ENCODE measurements at places on chromosomes 1 and 21.

- no peak for DNase-seq
Observed at GRCh38 chr1:223102797-223103533, 40.1 kb downstream of the TLR5 start.

DNA sequence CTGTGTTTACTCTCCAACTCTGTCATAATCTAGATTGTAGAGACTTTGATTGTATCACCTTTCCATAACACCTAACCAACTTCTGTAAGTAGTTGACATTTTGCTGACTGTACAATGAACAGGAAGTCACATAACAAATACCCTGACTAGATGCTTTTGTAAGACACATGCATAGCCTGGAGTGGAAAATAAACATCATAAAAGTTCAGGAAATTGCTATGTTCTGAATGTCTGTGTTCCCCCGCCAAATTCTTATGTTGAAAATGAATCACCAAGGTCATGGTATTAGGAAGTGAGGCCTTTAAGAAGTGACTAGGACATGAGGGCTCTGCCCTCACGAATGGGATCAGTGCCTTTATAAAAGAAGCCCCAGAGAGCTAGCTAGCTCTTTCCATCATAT is 40.4 kb upstream of the ZSWIM5 start:
- DNase-seq, result peak; percentile 41

- peak; percentile 24 for DNase-seq
Observed at GRCh38 chr1:157496121-157496526, 56.2 kb downstream of the FCRL5 start.

- DNase-seq, result peak; percentile 67
Observed at GRCh38 chr1:166910396-166910994, 34.4 kb upstream of the TADA1 start.

DNA sequence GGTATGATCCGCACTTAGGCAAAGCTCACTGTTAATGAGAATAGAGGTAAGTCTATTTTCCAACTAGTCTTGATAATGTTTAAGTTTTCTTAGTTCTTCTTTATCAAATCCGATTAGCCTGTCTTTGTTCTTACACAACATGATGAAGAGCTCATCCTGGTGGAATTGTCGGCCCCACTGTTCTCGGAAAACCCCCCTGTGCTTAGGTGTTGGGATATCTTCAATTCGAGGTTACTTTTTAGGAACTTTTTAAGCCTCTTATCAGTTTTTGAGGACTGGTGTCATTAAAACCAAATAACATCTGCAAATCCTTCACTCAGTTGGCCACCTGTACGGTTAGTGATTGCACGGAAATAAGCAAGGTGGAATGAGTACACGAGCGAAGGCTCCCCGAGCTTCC is 60.7 kb upstream of the KIF26B start:
- no peak for DNase-seq

Data from Panc1 (cell line).